ENCODE measurements at places on chromosomes 2 and 18.

DNA sequence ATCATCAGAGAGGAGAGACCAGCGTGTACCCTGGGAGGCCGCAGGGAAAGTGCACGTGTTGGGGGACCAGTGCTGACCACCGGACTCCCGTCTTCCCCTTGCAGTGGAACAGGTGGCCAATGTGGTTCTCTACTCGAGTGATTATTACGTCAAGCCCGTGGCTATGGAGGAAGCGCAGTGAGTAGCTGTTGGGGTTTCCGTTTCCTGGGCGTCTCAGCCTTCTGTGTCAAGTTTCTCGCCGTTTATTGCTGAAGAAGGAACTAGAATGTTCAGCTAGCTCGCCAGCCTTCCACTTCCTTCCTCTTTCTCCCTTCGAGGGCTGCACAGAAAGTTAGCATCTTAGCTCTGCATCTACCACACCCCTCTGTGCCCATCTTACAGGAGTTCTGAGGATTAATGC is 22.8 kb upstream of the DGKD start:
- peak; percentile 70 for DNase-seq

DNA sequence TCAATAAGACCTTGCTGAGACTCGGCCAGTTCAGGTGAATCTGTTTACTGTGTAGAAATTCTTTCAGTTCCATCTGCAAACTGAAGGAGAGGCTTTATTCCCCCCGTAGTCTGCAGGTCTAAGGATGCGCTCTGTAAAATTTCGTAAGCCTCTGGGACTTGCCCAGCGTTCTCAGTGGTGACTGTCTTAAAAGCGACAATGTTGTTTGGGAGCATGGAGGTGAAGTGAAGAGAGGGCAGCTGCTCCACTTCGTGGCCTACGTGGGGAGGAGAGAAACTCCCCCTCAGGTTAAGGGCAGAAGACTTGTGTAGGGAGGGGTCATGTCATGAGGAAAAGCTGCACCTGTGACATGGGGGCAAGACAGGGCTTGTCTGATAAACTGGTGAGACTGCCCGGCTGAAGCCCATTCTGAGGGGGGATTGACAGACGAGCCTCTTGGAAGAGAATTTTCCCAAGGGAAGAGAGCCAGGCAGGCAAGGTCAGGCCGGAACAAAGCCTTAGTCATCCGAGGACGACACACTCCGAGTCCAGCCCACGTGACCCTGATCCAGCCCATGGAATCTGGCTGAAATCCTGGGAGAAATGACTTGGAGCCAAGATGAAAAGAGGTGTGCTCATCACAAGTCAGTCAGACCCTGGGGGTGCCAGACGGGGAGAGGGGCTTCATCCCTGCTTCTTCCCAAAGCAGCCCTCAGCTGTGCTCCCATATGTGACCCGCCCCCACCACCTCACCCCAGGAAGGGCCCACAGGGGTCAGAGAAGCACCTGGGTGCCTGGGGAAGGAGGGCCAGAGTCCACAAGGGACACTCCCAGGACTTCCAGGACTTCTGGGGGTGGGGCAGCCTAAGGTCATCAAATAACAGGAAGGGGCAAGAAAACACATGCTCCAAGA is 88.5 kb upstream of the SH3BP4 start:
- no peak for DNase-seq

- DNase-seq, result no peak
Measured at GRCh38 chr2:66440708-66441497, 6.0 kb downstream of the MEIS1 start.

GRCh38 chr2:64330281-64331113 is 123.5 kb upstream of the LGALSL start:
- DNase-seq, result peak; percentile 84

DNA sequence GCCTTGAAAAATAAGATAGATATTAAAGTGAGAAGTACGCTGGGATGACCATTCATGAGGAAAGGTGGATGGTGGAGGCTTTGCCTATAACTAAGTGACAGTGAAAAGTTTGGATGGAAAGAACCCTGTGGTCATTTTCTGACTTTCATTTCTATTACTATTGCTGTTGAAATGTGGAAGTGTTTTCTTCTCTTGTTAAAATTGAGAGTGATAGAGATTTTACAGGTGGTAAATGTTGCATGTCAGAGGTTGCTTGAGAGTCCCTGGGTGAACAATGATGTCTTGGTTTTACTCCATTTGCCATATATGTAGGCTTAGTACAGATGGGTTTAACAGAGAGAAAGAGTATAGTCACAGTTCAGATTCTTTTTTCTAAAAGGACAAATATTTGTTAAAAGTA is 18.4 kb downstream of the NCOA1 start:
- no peak for DNase-seq

DNA sequence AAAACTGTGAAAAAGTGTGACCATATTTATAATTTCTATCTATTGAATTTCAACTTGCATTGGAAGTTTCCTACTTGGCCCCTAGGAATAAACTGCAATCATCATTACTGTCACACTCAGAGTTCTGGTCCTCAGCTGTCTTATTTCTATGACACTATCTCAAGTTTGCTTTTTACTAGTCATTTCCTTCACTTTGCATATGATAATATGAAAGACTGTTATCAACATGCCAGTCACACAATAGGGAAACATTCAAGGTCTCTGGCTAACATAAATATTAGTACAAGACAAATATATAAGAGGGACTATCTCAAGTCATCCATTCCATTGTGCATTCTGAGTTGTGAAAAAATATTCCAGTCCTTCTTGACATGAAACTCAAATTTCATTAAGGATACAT is 28.7 kb downstream of the DNAH6 start:
- no peak for DNase-seq

GRCh38 chr2:35343135-35343534 is 1012.4 kb upstream of the CRIM1 start:
- DNase-seq, result no peak

- DNase-seq, result no peak
Measured at GRCh38 chr2:180017784-180018183, 10.7 kb upstream of the CWC22 start.

- no peak for DNase-seq
Measured at GRCh38 chr2:154207288-154208047, 335.7 kb downstream of the GALNT13 start.

- no peak for DNase-seq
Measured at GRCh38 chr2:144453486-144454158, 66.3 kb downstream of the ZEB2 start.

DNA sequence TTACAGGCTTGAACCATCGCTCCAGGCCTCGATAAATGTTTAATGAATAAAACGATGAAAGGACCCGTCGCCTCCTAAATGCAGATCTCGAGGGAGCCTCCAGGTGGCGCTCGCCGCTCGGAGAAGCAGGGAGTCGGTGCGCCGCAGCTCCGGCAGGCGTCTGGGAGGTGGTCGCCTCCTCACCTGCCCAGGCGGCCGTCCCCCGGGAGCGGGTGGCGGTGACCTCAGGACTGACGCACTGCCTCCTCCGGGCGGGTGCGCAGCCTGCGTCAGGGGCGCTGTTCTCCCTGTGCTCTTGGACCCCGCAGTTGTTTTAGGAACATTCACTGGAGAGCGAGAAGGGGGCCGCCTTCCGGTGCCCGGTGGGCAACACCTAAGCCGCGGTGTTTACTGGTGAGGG is 38.6 kb upstream of the POLE4 start:
- peak; percentile 70 for DNase-seq

DNA sequence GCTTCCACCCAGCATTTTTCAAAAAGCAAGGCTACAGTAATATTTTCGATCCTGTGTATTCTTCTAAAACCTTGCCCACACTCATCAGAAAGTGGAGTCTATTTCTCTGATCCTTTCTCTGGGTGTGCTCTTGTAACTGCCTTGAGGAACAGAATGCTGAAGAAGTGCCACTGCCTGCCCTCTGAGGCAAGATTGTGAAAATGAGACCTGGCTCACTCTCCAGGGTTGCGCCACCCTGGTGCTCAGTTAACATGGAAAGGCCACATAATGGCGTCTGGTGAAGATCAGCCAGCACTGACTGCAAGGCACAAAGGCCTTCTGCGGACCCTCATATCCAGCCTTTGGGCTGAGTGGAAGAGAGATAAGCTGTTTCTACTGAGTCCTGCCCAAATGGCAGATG is 11.2 kb upstream of the SH3RF3 start:
- DNase-seq, result no peak

GRCh38 chr18:27094621-27095020 is 90.5 kb downstream of the CHST9 start:
- DNase-seq, result no peak

GRCh38 chr2:133956434-133956935 is 297.4 kb upstream of the MGAT5 start:
- no peak for DNase-seq

Measured in activated CD4-positive, alpha-beta T cell treated with anti-CD3 and anti-CD28 coated beads for 4 hours (primary cell).